ENCODE measurements at places on chromosomes 1 and 21.
A peak's percentile ranks its signal among the peaks of the same experiment; 100 is the strongest.

- no peak for DNase-seq
Measured at GRCh38 chr21:33279330-33279820, 13.2 kb downstream of the IL10RB start.

DNA sequence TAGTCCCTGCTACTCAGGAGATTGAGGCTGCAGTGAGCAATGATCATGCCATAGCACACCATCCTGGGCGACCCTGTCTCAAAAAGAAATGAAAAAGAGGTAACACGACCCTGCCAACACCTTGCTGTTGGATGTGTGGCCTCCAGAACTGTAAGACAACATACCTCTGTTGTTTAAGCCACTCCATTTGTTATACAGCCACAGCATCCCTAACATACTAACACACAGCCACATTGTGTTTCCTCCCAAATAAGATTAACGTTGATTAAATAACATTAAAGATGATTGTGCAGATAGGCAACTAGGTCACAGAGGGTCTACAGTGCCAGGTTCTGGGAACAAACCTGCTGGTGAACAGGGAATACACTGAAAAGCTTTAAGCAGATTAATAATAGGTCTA lies 170.4 kb downstream of the RERE start:
- DNase-seq = no peak

DNA sequence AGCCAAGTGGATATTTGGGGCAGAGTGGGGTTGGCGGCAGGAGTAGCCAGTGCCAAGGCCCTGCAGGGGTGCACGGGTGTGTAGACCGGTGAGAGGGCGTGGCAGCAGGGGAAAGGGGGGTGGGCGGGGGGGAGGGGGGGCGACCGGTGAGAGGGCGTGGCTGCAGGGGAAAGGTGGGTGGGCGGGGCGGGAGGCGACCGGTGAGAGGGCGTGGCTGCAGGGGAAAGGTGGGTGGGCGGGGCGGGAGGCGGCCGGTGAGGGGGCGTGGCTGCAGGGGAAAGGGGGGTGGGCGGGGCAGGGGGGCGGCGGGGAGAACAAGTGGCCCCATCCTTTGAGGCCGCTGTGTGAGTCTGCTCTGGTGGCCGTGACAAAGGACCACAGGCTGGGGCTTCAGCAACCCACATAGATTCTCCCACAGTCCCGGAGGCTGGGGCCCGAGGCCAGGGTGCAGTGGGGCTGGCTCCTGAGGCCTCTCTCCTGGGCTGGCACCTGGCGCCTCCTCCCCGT lies 25.8 kb downstream of the RRP1 start:
- DNase-seq = no peak

DNA sequence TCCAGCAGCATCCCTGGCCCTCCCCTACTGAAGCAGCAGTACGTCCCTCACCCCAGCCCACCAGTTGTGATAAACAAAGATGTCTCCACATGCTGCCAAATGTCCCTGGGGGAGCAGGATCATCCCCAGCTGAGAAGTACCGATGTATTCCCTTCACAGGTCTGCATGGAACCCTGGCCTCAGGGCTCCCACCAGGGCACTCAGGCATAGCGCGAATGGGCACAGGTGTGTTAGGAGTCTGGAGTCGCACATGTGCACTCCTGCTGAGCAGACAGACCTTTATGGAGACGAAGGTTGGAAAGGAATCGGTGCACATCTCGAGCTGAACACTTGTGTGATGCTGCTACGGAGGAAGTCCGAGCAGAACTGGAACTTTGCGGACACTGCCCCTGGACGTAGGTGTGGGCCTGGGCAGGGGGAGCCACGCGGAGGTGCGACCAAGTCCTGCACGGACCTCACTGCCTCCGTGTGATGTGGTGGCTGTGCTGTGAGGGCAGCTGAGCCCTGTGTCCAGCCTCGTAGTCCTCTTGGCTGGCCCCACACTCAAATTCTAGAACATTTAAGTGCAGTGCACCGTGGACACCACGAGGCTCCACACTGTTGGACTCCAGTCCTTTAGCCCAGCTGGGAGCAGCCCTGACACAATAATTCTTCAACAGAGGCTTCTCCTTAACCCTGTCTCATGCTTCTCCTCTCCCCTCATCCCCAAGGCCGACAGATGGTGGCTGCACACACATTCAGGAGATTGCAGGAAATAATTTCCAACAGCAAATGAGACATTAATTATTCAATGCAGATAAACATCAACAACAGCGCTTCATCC lies 43.4 kb downstream of the RSPH1 start:
- no peak for DNase-seq

DNA sequence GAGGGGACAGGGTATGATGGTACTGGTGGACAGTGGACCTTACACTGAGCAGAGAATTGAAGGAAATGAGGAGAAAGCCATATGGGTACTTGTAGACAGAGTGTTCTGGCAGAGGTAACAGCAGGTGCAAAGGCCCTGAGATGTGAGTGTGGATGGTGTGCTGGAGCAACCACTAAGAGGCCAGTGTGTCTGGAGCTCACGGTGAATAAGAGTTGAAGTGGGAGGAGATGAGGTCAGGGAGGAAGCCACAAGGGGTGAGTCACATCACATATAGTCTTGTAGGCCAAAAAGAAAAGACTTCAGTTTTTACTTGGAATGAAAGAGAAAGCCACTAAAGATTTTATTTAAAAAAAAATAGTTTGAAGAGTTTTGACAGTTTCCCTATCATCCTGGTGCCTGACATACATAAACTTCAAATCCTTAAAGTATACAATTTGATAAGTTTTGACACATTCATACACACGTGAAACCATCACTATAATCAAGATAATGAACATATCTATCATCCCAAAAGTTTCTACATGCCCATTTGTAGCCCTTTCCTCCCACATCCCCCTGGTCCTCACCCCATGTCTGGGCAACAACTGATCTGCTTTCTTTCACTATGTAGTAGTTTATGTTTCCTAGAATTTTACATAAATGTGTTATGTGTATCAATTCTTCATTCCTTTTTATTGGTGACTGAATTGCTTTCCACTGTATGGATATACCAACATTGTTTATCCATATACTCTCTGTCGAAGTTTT lies 148.4 kb downstream of the GPATCH2 start:
- DNase-seq = no peak

DNA sequence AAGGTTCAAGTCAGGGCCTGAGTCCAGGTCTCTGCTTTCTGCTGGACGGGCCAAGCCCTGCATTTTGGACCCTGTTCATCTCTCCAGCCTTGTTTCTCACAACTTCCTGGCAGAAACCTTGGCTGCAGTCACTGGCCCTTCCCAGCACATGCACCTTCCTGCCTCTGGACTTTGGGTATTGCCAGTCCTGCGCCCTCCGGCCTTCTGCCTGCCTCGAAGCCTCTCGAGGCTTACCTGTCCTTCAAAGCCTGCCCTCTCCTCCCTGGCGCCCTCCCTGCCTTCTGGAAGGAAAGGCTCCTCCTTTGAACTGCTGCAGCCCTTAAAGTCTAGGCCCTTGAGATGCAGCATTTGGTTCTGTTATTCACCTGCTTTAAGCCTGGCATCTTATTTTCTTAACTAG lies 52.8 kb downstream of the HTR6 start:
- DNase-seq = no peak

- no peak for DNase-seq
Measured at GRCh38 chr1:47725000-47725473, 272.1 kb downstream of the TRABD2B start.

DNA sequence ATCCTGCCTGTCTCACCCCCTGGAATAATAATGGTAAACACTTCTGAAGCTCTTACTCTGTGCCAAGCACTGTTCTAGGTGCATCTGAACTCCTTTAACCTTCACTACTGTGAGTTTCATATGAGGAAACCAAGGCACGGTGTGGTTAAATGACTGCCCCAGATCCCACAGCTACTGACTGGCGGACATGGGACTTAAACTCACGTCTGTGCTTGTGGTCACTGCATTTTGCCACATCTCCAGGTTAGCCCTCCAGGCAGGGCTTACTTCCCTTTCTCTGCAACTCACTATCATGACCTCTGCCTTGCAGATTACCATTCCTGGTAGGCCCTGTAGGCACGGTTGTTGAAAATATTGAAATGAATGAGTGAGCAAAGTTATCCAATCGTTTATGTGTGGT lies 83.4 kb downstream of the ADSS2 start:
- no peak for DNase-seq

DNA sequence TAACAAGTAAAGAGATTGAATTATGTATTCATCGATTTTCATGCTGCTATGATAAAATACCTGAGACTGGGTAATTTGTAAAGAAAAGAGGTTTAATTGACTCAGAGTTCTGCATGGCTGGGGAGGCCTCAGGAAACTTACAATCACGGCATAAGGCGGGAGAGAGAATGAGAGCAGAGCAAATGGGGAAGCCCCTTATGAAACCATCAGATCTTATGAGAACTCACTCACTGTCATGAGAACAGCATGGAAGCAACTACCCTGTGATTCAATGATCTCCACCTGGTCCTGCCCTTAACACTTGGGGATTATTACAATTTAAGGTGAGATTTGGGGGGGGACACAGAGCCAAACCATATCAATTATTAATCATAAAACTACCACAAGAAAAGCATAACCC lies 3.3 kb upstream of the GBP3 start:
- DNase-seq = no peak

GRCh38 chr1:93672069-93672468 lies 9.6 kb downstream of the BCAR3 start:
- DNase-seq = no peak

DNA sequence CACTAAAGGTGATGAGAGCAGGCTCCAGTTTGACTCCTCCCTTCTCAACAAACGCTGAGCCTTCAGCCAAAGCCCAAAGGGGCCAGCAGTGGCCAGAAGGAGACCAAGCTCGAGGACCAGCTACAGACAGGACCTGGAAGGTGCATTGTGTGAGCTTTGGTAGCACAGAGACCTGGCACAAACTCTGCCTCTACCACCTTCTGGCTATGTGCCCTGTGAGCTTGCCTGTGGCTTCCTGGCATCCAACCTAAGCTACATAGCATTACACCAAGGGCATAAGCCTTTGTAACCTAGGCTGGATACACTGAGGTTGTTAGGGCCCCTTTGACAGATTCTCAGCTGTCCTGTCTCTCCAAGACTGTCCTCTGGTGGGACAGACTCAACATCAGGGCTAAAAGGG lies 6.6 kb upstream of the VWA5B1 start:
- DNase-seq = no peak

GRCh38 chr1:117638759-117639158 lies 32.9 kb downstream of the TENT5C start:
- DNase-seq = no peak

- DNase-seq = no peak
Measured at GRCh38 chr21:43997766-43998742, 14.1 kb upstream of the TRAPPC10 start.

- no peak for DNase-seq
Measured at GRCh38 chr1:6367381-6368012, 26.1 kb downstream of the ACOT7 start.

- DNase-seq = no peak
Measured at GRCh38 chr1:62689524-62689923, 1.3 kb upstream of the DOCK7 start.

DNA sequence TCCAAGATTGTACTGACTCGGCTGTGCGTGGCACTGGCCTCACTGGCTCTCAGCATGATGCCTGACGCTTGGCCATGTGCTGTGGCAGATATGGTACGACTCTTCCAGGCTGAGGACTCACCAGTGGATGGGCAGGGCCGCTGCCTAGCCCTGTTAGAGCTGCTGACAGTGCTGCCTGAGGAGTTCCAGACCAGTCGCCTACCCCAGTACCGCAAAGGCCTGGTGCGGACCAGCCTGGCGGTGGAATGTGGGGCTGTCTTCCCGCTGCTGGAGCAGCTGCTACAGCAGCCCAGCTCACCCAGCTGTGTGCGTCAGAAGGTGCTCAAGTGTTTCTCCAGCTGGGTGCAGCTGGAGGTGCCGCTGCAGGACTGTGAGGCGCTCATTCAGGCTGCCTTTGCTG lies 2.9 kb downstream of the IPO13 start:
- DNase-seq = no peak

GRCh38 chr1:230917284-230918135 lies 49.2 kb upstream of the C1orf198 start:
- DNase-seq = peak; percentile 46

DNA sequence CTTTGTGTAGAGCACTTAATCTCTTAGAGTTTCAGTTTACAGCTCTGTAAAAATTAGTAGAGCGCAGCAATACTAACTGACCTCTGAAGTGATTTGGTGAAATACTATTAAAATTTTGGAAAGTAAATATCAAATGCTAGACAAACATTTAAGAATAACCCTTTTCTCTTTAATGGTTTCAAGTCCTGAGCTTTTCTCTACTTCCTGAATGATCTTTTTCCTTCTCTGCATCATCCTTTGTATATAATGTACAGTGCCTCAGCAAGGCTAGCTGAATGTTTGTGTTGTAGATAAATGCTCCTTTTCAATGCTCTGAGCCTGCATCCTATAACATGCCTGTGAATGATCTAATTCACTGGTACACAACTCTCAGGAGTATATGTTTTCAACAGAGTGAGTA lies 272.9 kb downstream of the ADGRL2 start:
- no peak for DNase-seq

DNA sequence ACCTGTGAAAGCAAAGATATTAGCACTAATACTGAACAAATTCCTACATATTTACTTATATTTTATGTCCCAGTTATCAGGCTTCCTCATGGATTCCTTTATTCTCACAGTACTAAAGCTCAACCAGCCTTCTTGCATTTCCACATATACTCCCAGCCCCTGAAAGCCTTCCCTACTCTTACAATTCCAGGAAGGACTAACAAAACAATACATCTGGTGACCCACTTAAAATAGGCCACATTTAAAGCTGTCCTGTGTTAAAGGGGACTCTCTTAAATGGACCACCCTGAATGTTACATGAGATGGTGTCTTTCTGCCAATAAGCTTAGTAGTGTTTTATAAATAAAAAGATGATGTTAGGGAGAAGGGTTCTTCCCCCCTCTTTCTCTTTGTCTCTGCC lies 54.4 kb downstream of the NTMT2 start:
- DNase-seq = no peak

- no peak for DNase-seq
Measured at GRCh38 chr1:111501645-111502044, 1.8 kb downstream of the ADORA3 start.

DNA sequence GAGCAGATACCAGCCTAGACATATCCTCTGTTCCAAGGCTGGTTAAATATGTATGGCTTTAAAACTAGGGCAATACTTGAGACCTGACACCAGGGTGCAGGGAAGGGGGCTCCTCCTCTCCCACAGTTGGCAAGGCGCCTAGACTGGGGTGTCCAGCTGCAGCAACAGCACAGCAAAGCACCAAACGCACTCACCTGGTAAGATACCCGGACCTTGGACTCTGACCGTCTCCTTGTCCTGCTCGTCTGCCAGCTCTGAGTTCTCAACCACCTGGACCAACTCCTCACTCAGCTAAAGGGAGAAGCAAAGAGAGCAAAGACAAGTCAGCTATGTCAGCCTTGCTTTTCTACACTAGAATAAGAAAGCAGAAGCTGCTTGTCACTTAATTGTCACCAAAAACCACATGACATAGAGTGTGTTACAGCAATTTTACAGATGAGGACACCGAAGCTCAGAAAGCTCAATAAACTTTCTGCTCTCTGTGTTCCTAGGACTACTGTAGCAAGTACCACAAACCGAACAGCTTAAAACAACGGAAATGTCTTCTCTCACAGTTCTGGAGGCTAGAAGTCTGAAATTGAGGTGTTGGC lies 4.4 kb downstream of the PACC1 start:
- no peak for DNase-seq
